ENCODE measurements at places on chromosomes 7 and 10.

GRCh38 chr7:151679071-151679708 lies 159.5 kb upstream of the RHEB start:
- no peak for DNase-seq

DNA sequence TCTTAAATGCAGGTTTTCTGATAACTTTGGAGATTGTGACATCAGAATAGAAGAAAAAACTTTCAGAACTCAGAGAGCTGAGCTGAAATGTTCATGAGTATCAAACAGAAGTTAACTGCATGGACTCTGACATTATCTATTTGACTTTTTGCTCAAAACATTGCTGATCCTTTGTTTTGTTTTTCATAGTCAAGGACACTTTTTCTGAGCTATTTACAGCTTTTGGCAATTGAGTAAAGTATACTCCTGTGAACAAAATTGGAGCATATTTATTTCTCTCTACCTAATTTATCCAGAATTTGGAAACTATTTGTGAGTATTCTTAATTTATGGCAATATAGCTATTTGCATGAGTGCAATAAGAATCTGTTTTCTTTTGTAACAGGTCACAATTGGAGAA lies 11.1 kb downstream of the KCP start:
- no peak for DNase-seq

DNA sequence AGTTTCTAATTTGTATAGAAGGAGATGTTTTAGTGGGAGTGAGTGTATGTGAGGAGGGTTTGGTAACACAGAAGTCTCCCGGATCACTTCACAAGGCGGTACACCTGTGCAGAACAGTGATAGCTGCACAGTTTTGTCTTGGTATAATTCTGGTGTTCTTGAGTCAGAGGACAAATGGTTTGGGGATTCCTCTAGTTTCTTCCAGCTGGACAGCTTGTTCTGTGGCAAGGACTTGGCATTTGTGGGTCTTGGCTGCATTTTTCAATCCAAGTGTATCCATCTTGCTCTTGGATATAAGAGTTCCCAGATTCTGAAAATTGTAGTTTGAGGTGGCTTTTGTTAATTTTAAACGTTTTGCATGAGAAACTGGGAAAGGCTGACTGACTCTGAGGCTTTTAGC lies 135.7 kb downstream of the AHR start:
- no peak for DNase-seq

DNA sequence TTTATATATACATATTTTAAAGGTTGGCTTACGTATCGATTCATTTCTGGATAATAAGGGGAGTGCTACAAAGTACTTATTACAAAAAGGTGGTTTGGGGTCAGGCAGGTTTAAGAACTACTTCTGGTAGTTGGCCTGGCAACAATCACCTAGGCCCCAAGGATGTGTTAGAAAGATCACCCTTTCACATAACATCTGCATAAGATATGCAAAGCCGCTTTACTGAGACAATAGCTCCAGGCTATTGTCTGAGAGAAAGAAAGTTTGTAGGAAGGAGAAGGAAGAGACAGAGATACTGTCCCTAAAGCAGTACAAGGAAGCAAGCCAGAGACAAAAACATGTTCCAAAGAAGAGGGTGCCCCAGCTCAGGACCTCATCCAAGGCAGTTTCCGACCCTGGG lies 6.2 kb downstream of the PAXIP1 start:
- DNase-seq, result no peak

- no peak for DNase-seq
These were observed 283.9 kb downstream of the SDHAF3 start for GRCh38 chr7:97401398-97401797.

DNA sequence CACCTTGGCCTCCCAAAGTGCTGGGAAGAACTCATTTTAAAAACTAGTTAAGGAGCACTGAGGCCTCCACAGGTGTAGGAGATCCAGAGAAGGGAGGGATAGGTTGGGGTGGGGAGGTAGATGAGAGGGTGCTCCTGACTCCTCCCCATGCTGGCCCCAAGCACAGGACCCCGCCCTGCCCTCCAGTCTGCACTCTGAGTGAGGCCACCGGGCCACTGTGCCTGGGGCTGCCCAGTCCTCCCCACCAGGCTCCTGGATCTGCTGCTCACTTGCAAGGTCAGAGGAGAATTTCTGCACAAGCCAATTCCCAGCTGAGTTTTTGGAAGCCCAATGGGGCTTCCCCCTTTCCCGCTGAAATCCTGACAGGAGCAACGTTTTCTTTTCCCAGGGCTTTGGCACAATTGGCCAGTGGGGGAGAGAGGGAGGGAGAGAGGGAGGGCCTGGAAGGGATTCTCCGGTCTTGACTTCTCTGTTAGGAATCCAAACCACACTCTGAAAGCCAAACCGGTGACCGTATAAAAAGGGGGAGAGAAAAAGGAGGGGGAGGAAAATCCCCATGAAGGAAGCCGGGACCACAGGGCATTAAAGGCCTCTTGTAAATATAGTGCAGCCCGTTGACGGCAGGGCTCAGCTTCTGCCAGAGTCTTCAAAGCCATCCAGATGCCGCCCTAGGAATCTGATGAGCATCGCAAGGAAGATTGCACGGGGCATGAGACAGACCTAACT lies 116.2 kb downstream of the SH3PXD2A start:
- no peak for DNase-seq

- no peak for DNase-seq
These were observed 2.0 kb upstream of the MTG1 start for GRCh38 chr10:133391761-133392518.

DNA sequence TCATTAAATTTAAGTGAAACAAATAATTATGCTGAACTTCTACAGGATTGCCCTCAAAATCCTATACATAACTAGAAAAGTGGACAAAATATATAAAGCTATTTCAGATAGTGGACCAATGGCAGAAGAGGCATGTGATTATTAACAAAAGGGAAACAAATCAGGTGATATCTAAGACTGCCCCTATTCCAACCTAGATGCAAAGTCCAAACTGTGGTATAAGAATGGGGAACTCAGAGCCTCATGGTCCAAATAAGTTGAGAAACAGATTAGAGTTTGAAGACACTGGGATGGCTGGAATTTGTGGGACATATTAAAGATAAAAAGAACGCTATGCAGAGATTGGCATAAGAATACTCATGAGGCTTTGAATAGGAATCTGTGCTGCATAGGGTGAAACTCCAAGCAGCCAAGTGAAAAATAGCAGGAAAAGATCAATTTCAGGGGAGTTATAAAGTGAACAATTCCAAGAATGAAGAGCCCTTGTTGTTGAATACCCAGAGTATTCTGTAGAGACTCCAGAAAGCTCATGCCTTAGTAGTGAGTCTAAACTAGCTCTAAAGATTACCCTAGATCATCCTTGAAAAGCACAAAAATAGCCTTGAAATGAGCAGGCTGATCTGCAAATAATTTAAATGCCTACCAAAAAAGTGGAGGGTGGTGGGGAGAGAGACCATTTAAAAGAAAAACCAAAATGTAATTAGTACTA lies 152.4 kb downstream of the IMMP2L start:
- no peak for DNase-seq

GRCh38 chr10:10872035-10872673 lies 145.5 kb upstream of the CELF2 start:
- no peak for DNase-seq

GRCh38 chr10:62001898-62002297 lies 100.4 kb downstream of the ARID5B start:
- no peak for DNase-seq

DNA sequence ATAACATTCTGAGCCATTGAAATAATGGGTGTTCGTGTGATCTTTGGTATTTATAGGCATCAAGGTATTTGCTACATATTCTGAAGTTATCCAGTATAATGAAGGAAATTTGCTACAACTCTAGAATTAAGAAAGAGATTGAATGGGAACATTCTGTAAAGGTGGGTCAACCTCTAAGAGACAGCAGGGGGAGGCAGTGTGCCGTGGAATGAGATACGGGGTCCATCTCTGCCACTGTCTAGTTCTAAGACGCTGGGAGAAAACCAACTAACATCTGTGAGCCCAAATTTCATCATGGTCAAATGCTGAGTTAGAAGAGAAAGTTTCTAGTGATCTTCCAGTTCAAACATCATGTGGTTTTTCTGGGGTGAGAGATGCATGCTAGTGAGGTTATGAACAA lies 368.9 kb downstream of the SORCS1 start:
- DNase-seq, result no peak

GRCh38 chr10:68566955-68567354 lies 6.8 kb downstream of the TET1 start:
- DNase-seq, result no peak

GRCh38 chr7:117219485-117219884 lies 103.4 kb downstream of the WNT2 start:
- DNase-seq, result no peak

DNA sequence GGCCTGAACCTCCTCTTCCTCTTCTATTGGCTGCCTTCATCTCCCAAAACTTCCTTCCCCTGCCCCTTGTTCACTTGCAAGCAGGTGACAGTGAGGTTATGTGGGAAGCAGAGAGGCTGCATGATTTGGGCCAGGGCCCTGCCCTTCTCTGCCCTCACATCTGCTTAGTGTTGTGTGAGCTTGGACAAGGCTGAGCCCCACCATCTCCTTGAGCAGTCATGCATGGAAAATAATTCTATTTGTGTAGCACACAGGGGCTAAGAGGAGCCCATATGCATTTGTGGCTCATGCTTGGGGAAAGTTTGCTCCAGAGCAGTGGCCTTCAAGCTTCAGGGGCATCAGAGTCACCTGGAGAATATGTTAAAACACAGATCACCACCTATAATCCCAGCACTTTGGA lies 26.8 kb upstream of the AQP1 start:
- no peak for DNase-seq

DNA sequence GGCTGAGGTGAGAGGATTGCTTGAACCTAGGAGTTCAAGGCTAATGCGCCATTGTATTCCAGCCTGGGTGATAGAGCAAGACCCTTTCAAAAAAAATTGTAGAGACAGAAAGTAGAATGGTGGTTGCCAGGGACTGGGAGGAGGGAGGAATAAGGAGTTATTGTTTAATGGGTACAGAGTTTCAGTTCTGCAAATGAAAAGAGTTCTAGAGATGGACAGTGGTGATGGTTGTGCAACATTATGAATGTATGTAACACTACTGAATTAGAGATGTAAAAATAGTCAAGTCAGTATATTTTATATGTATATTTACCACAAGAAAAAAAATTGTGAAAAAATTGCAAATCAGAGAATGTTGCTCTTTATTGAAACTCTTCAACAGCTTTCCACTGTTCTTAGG lies 266.5 kb upstream of the NPY start:
- no peak for DNase-seq

DNA sequence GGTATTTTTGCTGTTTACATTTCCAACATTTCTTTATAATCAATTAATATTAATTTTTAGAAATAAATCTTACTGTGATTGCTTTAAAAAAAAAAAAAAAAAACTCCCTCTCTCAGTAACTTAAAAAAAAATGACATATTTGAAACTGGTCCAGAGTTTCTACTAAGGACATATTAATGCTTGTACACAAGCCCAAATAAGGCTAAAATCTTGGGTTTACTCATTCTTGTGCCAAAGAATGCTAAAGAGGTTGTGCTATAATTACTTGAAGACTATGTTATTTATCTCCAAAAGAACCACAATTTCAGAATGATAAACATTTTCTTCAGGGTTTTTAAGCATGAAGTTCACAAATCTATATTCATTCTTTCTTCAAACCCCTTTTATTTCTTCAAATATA lies 39.4 kb upstream of the PHF14 start:
- no peak for DNase-seq

GRCh38 chr10:125333769-125334168 lies 173.4 kb upstream of the CTBP2 start:
- no peak for DNase-seq

DNA sequence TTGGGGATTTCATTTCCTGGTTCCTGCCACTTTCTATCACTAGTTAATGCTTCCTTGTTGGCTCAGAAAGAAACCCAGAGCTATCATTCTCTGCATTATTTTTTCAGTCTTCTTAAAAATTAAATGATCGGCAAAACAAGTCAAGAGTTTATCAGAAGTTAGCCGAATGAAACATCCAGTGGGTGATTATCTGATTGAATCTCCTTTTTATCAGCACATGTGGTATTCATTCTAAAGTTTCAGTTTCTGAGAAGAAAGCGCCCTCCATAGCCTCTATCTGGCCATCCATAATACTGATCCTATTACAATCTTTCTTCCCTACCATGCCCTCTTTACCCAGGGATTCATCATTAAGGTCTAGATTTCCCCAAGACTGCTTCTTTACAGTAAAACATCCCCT lies 71.8 kb downstream of the OSBPL3 start:
- DNase-seq, result no peak

GRCh38 chr10:69631566-69631965 lies 1.5 kb downstream of the FAM241B start:
- DNase-seq, result no peak

DNA sequence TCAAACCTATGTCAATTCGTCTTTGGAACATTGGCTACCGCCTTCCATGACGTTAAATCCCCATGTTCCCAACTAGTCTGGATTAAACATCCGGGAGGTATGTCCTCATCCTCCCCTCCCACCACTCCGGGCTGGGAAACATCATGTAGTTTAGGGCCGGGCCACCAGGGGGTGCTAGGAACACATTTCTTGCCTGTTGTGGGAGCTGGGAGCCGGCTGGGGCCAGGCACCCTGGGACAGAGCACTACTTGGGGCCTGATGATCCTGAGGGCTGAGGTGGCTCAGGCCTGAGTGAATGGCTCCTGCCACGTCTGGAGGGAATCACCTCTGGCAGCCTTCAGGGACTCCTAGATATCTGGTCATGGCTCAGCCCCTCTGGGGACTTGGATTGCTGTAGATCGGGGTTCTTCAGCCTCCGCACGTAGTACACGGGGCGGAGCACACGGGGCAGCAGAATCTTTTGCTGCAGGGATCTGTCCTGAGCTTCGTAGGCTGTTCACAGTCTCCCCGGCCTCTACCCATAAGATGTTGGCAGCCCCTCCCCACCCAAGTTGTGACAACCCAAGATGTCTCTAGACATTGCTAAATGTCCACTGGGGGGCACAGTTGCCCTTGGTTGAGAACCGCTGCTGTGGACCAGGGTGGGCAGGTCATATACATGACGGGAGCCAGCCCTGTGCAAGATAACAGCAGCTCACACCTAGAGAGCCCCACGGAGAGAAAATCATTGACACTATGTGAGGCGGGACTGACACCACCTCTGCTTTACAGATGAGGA lies 141.2 kb upstream of the ZNF716 start:
- DNase-seq, result no peak

DNA sequence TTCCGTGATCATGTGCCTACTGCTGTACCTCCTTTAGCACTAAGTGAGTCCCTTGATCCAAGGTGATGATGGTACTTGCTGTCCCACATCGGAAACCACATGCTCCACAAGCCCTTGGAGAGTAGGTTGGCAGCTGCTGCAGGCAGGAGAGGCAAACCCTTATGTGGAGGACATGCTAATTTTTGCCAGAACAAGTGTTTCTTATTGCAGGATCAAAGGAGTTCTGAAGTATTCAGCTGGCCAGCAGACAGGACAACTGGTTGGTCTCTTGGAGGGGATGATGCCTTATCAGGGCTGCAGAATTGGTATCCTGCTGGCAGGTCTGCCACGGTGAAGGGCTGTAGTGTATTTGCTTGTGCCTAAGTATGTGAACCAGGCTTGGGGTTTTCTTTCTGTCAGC lies 36.8 kb downstream of the NACAD start:
- no peak for DNase-seq

- no peak for DNase-seq
These were observed 66.2 kb downstream of the FAM241B start for GRCh38 chr10:69696073-69696731.

All from effector CD8-positive, alpha-beta T cell (primary cell).